ENCODE measurements at places on chromosomes 12 and 14.
A peak's percentile ranks its signal among the peaks of the same experiment; 100 is the strongest.

- DNase-seq = no peak
These were observed 61.5 kb upstream of the RASSF8 start for GRCh38 chr12:25896981-25897380.

- no peak for DNase-seq
These were observed 46.8 kb upstream of the DLK1 start for GRCh38 chr14:100679707-100680438.

DNA sequence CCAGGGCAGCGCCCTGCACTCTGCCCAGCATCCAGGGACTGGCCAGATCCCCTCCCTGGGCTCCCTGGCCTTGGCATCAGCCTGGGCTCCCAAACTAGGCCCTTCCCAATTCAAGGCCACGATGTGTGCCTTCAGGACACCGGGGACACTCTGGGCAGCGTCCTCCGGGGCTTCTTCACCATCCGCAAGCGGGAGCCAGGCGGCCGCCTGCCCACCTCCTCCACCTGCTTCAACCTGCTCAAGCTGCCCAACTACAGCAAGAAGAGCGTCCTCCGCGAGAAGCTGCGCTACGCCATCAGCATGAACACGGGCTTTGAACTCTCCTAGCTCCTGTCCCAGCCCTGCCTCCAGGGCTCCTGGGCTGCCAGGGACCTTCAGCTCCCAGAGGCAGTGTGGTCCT lies 38.8 kb downstream of the MMAB start:
- DNase-seq = no peak

DNA sequence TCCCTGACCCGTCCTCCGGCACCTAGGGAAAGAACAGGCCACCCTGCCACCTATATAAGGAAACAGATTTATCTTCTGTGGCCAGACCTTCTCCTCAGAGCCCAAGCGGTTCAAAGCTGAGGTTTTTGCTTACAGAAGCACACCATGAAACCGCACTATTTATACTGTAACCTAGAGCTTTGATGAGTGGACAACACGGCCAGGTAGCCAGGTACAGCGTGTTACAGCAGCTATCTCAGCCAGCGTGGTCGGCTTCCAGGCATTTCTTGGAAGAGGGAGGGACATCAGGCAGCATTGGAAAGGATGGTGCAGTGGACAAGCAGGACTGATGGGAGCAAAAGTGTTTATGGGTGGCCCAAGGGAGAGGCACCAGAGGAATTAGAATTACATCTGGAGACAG lies 34.4 kb downstream of the TTC7B start:
- no peak for DNase-seq

DNA sequence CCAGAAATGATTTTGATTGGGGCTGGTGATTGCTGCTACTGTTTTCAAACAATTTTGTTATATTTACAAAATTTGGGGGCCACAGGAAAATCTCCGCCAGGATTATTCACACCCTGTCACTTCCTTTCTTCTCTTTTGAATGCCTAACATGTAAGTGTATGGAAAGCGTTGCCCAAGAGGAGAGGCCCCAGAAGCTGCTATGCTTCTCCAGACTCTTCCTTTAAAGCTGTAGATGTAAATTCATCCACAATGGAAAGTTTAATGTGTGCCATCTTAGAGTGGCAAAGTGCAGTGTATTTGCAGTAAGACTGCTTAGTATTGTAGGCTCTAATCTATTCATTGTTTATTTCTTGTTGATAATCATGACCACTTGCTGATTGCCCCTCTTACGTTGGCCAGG lies 136.7 kb upstream of the LRIG3 start:
- DNase-seq = no peak

GRCh38 chr14:21068521-21069387 lies 1.4 kb upstream of the ARHGEF40 start:
- DNase-seq = peak; percentile 30

Data from stimulated activated CD4-positive, alpha-beta T cell treated with anti-CD3 and anti-CD28 coated beads, Interleukin-4, amount 100 ng/mL, for 1 hour (primary cell).